HS-27A (cell line): ENCODE measurements at places on chromosomes 6 and 20.

- peak; percentile 58 for DNase-seq
Measured at GRCh38 chr6:44430326-44430725, 42.8 kb downstream of the CDC5L start.

GRCh38 chr6:33143113-33143770, 49.0 kb downstream of the COL11A2 start:
- no peak for DNase-seq

DNA sequence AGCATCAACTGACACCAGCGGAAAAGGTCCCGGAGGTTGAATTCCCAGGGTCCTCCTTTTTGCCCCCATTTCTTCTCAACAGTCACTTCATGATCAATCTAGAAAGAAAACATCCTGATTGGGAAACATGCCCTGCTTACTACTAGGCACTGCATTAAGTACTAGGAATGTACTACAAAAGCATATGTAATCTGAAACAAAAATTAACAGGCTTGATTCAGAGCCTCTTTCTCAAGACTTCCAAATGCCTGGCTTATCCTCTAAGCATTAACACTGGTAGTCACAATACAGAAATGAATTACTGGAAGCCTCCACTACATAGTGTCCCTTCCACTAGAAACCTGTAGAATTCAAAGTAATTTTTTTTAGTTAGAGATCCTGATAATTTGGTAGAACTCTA, 84.5 kb upstream of the LYRM2 start:
- no peak for DNase-seq

DNA sequence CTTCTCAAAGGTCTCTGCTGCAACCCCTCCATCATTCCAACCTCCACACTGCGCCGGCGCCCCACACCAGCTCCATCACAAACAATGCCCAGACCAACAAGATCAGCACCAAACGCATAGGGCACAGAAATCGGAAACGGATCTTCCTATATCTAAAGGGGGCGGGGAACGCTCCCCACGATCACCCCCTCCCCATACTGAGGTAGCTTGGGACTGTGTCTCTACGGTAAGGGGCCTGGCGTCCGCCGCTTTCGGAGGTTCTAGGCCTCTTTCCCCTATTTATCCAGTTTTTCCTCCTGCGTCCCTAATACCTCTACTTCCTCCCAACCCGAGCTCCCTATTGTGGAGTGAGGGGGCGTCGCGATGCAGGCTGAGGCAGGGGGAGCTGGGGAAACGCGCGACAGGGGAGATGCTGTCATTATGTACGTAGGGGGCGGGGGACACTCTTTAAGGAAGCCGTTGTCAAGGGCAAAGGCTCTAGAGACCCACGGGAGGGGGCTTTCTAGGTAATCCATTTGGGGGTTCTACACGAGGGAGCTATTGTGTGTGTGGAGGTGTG, 909 bp downstream of the DNAAF9 start:
- DNase-seq = no peak

GRCh38 chr6:170000071-170000843, 248.8 kb downstream of the ERMARD start:
- DNase-seq = no peak

GRCh38 chr6:132298344-132298949, 102.8 kb downstream of the MOXD1 start:
- peak; percentile 15 for DNase-seq

GRCh38 chr20:63344616-63345327, 16.4 kb downstream of the CHRNA4 start:
- no peak for DNase-seq

DNA sequence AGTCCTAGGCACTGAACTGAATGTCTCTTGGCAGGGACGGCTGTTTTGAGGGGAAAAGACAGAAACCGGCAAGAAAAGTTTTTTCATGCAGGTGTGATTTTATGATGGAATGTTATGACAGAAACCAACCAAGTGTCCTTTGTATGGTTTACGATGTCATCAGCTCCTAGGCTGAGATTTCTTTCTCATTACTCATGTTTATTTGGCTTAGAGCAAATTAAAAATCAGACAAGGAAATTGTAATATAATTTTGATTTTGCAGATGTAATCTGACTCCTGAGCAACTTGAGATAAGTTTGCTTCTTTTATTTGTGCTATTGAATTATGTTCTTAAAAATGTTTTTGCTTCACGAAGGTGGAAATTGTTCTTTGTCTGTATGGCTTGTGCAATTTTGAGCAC, 58.8 kb upstream of the MAP3K7 start:
- no peak for DNase-seq
